ENCODE measurements at places on chromosomes 7 and 10.

GRCh38 chr7:54811846-54812254 is 52.8 kb upstream of the SEC61G start:
- no peak for DNase-seq

GRCh38 chr7:158662610-158663427 is 41.8 kb downstream of the NCAPG2 start:
- DNase-seq: no peak

DNA sequence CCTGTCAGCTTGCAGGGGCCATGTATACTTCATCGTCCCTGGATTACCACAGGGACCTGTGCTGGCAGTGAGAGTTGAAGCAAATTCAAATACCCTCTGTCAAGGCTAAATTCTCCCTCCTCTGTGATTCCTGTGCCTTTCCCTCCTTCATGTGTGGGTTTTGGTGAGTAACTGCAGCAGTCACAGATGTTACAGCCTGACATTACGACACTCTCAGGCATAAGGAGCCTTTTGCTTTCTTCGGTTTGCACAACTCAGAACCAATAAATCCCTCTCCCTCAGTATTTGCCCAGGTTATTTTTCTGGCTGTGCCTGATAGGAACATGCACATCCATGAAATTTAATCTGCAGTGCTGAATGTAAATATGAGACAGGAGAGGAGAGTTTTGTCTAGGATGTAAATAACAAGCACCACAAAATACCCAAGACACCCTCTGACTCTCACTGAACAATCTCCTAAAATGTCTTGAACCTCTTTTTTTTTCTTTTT is 997.2 kb upstream of the GHITM start:
- DNase-seq: no peak

DNA sequence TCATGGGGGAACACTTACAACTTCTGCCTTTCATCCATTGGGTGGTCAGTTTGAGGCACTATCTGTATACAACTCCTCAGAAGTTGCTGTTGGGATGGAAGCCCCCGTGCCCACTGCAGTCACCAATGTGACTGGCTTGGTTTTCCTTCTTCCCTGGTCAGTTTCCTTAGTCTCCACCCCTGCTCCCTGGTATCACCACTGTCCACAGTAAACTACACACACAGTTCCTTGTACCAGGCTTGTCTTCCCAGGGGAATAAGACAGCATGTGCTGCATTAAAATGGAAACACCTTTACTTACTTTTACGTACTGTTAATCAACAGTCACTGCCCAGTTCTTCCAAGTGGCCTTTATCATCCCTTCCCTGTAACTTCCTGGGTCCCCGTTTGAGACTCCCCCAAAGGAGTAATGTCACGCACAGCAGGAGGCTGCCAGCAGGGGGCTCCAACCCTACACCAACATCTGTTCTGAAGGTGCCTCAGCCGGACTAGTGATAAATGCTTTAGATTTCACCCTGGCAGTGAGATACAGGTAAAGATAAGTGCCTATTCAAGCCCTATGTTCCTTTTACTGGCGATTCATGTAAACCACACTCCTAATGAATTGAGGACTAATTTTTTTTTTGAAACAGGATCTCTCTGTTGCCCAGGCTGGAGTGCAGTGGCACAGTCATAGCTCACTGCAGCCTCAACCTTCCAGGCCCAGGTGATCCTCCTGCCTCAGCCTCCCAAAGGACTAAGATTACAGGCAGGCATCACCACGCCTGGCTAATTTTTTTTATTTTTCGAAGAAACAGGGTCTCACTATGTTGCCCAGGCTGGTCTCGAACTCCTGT is 45.3 kb upstream of the PIK3AP1 start:
- no peak for DNase-seq

DNA sequence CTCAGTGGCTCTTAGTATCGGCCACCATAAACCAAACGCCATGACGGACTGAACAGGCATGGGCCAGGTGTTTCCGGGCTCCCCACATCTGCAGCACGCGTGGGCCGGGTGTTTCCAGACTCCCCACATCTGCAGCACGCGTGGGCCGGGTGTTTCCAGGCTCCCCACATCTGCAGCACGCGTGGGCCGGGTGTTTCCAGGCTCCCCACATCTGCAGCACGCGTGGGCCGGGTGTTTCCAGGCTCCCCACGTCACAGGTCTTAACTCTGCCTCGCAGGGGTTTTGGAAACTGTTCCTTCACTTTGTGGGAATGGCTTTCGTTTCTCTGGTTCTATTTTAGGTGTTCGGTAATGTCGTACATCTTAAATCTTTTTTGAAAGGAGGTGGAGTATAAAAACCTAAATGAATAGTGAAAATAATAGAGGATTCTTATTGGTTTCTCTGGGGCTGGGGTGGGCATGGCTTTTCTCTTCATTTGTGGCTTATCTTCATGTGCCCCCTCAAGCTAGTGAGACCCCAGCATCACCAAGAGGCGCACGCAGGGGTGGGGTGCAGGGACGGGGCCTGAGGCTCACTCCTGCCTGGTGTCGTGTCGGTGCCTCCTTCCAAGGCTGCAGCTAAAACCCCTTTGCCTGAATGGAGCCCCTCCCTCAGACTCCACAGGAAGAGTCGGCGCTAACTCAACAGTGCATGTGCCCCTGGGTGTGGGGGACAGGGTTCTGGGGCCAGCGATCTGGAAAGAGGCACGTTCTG is 126.3 kb downstream of the WDR37 start:
- no peak for DNase-seq

DNA sequence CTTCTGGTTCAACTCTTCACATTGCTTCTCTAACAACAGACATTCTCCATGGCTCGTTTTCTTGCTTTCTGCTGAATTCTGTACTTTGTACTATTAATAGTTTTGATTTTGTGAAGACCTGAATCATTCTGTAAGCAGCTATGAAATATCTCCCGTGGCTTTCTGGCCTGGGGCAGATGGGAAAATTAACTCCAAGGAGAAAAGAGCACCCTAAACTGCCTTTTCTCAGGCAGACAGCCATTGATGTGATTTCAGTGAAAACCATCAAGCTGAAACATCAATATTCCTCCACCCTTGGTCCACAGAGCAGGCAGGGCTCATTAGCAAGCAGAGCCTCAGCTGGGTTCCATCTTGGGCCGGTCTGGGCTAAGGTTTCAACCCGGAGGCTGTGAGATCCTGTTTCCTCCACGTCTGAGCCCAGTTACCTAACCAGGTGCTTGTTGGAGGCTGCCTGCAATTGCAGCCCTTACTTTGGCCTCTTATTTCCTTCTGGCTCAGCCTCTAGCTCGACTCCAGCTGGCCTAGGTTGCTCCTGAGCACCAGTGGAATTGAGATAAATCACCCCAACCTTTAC is 21.1 kb upstream of the EZH2 start:
- no peak for DNase-seq

GRCh38 chr7:116783666-116784318 is 78.6 kb upstream of the CAPZA2 start:
- no peak for DNase-seq

DNA sequence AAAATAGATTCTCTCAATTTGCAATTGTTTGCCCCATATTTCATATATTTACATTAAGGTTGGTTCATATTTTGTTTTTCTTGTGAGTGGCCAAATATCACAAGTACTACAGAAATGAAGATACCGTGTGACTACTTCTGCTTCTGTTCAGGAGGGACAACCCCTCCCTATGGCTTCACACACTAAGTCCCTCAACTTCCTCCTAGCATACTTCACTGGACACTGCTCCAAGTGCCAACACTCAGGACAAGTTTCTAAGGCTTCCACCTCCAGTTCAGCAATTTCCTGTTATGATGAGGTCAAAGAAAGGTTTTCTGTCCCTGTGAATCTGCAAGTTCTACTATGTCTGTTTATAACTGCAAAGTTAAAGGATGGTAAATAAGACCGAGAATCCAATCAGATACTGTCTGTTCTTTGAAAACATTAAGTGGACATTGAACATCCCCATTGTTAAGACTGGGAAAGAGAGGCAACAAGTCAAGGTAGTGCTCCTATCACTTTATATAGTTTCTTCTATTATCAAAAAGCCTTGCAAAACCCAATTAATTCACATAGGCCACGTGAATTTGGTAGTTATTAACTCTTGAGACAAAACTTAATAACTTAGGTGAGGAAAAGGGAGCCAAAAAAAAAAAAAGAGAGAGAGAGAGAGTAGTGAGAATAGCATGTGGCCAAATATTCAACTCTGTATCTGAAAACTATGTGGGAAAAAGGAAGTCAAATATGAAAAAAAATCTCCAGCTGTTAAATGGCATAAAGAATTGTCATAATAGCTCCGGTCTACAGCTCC is 81.3 kb upstream of the DKK1 start:
- DNase-seq: no peak

GRCh38 chr10:96632974-96633710 is 46.3 kb upstream of the TM9SF3 start:
- no peak for DNase-seq

DNA sequence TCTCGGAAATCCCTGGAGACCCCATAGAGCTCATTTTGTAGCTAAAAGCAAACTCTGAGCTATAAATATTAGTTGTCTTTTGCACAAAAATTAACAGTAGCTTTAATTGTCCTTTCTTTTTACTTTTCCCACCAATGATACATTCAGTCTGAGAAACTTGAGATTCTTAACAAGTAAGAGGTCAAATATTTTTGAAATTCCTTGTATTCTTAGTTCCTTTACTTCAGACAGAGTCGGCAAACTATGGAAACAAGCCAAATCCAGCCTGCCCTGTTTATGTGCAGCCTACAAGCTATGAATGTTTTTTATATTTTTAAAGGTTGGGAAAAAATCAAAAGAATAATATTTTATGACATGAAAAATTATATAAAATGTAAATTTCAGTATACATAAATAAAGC is 146.6 kb downstream of the CTNNA3 start:
- DNase-seq: no peak
